ENCODE measurements at places on chromosomes 11 and 22.
A peak's percentile ranks its signal among the peaks of the same experiment; 100 is the strongest.

DNA sequence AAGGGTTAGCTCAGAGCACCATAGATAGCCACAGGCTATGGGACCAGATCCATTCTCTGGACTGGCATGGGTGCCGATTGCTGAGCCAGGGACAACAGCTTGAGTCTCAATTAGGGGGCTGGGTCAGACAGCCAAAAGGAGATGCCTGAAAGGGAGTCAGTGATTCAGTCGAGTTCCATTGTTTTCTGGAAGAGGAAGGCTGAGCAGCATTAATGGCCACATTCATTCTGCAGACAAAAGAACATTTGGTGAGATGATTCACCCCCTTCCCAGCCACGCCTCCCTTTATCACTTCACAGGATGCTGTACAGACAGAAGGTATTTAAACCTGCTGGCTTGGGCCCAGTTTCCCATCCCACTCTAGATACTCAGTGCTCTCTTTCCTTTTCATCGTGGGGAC, 131.9 kb downstream of the ADAMTS15 start:
- peak; percentile 20 for DNase-seq

DNA sequence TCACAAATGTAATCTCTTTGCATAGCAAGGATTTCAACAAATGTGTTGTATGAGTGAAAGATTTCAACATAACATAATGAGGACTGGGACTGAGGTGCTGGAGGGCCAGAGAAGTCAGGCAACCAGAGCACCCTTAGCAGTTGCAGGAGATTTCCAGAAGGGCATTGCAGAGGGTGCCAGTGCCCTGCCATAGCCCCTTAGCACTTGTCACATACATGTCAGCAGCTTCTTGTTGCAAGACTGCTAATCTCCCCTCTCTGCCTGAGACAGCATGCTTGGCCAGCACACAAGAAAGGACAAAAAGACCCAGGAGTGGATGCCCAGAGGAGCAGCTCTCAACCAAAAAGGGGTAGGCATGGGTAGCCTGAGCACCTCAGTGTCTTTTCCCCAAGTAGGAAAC, 43.2 kb downstream of the BBOX1 start:
- DNase-seq = no peak

DNA sequence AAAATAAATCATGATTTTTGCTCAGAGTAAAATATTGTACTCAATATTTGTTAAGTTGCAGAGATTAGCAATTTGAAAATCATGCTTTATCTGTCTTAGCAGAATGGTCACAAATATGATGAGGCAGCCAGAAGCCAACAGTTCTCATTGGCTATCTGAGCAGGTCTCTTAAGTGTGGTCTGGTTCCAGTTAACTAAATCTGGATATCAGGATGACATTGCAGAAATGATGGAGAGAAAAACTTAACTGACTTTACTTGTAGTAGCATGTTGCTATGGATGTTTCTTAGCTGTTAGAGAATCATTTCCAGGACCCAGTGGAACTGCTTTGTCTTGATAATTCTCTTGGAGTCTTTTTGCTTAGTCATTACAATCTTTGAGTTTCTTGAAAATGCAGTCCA, 1070.3 kb downstream of the JRKL start:
- DNase-seq = no peak

- no peak for DNase-seq
Observed at GRCh38 chr11:46308631-46309419, 31.4 kb downstream of the CREB3L1 start.

All from AG04450 (cell line).